ENCODE measurements at places on chromosomes 1 and 21.
A peak's percentile ranks its signal among the peaks of the same experiment; 100 is the strongest.

- no peak for DNase-seq
These were observed 49.0 kb downstream of the CLDN17 start for GRCh38 chr21:30117631-30118030.

DNA sequence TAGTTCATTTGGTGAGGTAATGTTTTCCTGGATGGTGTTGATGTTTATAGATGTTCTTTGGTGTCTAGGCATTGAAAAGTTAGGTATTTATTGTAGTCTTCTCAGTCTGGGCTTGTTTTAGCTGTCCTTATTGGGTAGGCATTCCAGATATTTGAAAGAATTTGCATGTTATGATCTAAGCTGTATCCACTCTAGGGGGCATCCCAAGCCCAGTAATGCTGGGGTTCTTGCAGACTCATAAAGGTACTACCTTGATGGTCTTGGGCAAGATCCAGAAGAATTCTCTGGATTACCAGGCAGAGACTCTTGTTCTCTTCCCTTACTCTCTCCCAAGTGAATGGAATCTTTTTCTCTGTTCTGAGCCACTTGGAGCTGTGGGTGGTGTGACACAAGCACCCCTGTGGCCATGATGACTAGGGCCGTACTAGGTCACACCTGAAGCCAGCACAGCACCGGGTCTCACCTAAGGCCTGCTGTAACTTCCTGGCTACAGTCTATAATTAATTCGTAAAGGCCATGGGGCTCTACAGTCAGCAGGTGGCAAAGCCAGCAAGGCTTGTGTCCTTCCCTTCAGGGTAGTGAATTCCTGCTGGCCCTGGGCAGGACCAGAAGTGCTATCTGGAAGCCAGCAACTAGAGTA is 74.8 kb upstream of the PDE4B start:
- no peak for DNase-seq

- DNase-seq, result no peak
These were observed 196 bp downstream of the ALX3 start for GRCh38 chr1:110070282-110070669.

GRCh38 chr1:60903591-60903990 is 178.8 kb upstream of the NFIA start:
- no peak for DNase-seq

GRCh38 chr1:169217636-169218035 is 111.1 kb downstream of the ATP1B1 start:
- DNase-seq, result no peak

GRCh38 chr1:41622402-41622801 is 137.9 kb upstream of the EDN2 start:
- DNase-seq, result no peak

DNA sequence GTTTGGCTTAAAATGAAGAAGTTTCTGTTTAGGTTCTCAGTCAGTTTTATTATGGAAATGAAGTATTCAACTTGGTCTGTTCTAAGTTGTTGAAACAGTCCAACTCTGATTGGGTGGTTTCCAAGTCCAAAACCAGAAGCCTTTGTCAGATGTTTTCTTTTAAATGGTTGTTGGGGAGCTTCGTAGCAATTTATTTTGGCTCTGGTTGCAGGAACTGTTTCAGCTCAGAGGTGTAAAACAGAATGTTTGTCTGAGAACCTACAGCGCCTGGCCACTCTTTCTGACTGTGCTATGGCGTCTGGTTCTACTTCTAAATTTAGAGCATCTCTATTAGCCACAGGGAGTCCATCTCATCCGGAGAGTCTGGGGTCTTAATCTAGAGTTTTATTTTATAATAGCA is 582.6 kb upstream of the TMPRSS15 start:
- DNase-seq, result no peak

- DNase-seq, result peak; percentile 83
These were observed 1.9 kb upstream of the ZSCAN20 start for GRCh38 chr1:33470495-33471012.

GRCh38 chr1:56326056-56326455 is 253.3 kb downstream of the PLPP3 start:
- no peak for DNase-seq

DNA sequence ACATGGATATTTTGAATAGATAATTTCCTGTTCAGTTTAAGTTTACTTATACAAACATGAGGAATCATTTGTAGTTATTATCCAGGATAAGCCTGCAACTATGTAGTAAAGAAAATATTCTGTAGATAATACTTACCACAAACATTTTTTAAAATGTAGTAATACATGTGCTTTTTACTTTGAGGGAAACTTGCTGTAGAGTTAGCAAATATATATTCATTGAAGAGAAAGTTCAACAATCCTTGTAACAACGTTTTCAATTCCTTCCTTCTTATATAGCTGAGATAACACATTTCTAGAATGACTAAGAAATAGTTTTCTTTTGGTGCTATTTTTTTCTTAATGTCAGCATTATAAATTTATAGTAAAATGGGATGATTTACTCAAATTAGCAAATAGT is 664.6 kb upstream of the ADAMTS5 start:
- DNase-seq, result no peak

- no peak for DNase-seq
These were observed 13.6 kb upstream of the FAM89A start for GRCh38 chr1:231053493-231054162.

DNA sequence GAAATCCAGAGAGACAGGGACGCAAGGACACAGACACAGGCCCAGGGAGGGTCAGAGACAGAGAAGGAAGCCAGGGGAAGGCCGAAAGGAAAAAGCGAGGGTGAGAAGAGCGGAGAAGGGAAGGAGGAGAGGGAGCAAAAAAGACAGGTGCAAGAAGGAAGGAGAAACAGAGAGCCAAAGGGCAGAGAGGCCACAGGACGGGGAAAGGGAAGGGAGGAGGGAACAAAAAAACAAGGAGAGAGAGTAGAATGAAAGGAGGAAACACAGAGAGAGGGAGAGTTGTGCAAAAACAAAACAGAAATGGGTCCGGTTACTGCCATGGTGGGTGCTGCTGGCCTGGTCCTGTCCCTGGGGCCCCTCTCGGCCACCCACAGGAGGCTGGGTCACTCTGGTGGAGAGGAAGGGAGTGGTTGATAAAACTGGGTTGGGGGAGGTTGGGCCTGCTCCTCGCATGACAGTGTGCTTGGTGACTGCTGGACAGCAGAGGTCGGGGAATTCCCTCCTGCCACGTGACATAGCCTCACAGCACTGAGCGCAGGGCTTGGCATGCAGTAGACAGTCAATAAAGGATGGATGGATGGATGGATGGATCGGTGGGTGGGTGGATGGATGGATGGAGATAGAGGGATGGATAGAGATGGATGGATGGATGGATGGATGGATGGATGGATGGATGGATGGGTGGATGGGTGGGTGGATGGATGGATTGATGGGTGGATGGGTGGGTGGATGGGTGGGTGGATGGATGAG is 64.8 kb downstream of the RAP1GAP start:
- DNase-seq, result no peak

DNA sequence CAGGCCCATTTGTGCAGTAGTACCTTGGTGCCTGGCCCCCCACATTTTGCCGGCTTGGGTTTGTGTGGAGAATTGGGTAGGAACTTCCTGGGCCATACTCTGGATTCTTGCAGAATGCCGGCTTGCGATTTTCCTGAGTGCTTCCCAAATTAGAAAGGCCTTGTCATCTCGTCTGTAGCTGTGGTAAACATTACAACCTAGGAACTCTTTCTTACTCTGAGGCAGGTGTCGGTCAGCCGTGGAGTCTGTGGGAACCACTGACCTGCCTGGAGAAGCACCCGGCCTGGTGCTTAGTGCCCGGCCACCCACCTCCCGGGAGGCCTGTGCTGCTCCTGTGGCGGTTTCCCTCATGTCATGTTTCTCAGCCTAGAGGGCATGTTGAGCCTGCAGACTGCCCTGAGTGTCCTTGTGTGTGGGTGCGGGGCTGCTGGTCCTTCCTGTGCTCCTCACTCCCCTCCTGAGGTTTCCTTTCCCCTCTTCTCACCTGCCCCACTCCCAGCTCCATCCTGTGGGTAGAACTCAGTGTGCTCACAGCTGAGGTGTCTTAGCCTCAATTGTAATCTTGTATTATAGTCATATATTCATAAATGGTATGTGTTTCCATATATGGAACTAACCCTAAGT is 64.7 kb downstream of the S100B start:
- no peak for DNase-seq

DNA sequence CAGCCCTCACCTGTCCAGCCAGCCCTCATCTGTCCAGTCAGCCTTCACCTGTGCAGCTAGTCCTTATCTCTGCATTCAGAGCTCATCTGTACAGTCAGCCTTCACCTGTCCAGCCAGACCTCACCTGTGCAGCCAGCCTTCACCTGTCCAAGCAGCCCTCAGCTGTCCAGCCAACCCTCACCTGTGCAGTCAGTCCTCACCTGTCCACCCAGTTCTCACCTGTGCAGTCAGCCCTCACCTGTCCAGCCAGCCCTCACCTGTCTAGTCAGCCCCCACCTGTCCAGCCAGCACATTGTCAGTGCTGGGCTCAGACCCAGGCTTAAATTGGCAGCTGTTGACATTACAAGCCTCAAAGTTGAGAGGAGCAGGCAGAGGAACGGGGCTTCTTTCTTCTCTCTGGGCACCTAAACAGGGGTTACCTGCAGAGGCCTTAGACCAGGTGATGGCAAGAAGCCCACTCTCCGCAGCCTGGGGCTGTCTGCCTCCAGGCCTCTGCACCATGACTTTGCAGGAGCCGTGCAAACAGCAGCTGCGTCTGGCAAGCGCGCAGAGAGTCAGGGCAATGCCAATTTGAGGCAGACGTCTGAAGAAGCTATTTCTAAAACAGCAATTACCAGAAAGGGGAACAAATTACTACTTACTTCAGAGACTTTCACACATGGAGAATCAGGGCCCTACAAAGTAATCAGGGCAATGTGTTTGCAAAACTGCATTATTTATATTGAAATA is 506.1 kb downstream of the NPHP4 start:
- no peak for DNase-seq

DNA sequence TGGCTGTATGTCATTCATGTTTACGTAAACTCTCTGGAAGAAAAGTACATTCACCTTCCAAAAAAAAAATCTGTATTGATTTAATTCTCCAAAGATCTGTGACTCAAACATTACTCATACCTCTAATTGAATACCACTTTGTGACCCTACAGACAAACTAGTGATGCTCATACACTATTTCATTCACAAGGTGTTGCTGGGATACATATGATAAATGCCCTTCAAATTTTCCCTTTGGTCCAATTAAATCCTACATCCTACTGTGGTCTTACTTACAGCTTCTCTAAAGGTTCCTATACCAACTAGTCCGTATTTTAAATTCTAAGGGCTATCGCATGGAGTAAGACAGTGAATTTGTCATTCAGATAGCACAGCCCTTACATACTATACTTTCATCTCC is 26.8 kb upstream of the CADM3 start:
- no peak for DNase-seq

DNA sequence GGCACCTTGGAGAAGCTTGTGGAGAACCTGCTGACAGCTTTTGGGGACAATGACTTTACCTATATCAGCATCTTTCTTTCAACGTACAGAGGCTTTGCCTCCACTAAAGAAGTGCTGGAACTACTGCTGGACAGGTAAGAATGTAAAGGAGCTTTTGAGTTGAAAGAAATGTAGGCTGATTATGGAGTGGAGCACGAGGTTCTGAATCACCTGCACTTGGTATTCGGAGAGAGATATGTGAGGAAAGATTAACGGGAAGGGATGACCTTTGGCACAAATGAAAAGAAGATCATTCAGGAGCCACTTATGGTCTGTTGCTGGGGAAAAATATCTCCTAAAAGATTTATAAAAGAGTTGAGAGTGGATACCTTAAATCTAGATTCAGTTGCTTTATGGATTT is 42.7 kb downstream of the RGL1 start:
- no peak for DNase-seq

- DNase-seq, result no peak
These were observed 11.9 kb downstream of the MTFR1L start for GRCh38 chr1:25831569-25832196.

DNA sequence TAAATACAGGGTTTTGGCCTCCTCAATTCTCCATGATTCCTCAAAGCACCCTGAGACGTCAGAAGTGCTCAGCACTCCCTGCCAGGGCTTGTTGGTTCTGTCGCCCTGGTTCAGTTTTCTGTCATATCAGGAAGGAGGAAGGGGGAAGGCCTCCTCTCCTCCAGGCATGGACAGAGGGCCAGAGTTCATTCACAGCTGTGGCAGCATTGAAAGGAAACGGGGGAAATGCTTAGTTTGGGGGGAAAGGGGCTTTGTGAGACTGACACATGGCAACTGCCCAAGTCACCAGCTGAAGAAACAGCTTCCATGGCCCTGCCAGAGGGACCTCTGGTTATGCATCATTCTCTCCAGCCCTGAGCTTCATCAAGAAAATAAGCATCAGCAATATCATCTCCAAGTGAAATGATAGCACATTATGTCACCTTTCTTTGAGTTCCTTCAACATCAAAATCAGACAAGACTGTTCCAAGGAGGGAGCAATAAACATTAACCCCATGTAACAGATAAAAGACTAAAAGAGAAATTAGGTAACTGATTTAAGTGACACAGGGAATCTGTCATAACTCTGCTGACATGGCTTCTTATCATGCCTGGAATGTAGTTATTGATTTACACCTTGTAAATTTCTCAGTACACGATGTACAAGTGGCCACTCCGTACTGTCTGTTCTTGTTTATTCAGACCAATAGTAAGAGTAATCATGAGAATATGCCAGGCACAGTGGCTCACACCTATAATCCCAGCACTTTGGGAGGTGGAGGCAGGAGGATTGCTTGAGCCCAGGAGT is 103.2 kb upstream of the SLC25A33 start:
- no peak for DNase-seq

DNA sequence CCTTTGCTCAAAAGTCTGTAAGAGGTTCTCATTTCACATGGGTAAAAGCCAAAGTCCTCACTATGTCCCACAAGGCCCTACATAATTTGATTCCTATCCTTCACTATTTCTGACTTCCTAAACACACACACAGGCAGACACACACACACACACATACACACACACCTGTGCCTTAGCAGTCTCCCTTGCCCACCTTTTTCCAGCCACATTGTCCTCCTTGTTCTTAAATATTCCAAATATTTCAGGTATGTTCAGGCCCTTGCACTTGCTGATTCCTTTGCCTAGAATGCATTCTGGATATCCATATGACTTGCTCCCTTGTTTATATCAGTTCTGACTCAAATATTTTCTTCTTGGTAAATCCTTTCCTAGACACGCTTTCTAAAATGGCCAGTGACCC is 54.6 kb downstream of the NTNG1 start:
- DNase-seq, result no peak

DNA sequence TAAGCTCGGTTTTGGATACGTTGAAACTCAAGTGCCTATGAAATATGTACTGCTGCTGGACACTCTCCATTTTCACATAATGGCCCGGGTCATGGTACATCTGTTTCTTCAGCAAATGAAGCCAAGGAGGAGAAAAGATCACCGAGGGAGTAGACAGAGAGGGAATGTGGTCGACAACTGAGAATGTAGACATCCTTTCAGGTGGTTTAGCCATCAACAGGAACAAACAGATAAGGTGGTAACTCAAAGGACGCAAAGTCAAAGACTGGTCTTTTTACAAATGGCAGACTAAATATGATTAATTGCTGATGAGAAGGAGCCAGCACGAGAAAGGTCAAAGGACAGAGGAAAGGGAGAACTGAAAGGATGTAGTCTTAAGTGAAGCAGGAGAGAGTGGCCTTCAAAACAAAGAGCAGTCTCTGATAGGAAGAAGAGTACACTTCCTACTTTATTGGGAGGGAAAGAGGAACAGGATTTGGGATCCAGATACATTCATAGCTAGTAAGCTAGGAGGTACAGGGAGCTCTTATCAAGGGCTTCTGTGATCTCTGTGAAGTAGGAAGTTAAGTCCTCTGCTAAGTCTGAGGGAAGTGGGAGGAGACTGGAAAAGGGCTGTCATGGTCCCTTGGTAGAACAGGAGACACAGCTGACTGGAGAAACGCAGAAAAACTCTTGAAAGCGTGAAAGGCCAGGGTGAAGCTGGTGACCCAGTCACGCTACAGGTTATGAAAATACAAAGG is 28.3 kb downstream of the NUP133 start:
- DNase-seq, result no peak
